Suprapubic skin (tissue), 4 donors: ENCODE measurements at places on chromosomes 7 and 10.

DNA sequence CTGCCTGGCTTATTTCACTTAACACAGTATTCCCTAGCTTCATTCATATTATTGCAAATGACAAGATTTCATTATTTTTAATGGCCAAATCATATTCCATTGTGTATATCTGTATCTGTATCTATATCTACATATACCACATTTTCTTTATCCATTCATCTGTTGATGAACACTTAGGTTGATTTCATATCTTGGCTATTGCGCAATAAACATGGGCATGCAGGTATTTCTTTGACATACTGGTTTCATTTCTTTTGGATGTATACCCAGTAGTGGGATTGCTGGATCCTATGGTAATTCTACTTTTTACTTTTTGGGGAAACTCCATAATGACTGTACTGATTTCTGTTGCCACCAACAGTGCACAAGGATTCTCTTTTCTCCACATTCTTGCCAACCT lies 68.9 kb upstream of the CREB5 start:
- H3K4me3 ChIP-seq: no peak overlapping the region
- H3K4me1 ChIP-seq: peaks cover 16% of the 10 kb centered on the region
- no peak for DNase-seq
- no peak overlapping the region for H3K27ac ChIP-seq
- H3K27me3 ChIP-seq: no peaks in the 10 kb centered on the region
- H3K36me3 ChIP-seq: no peaks in the 10 kb centered on the region

- DNase-seq: no peak
- no peaks in the 10 kb centered on the region for H3K4me1 ChIP-seq
- H3K27me3 ChIP-seq: no peaks in the 10 kb centered on the region
- H3K4me3 ChIP-seq: no peak overlapping the region
- H3K27ac ChIP-seq: no peak overlapping the region
Measured at GRCh38 chr7:141748396-141748795, 10.2 kb downstream of the SSBP1 start.

DNA sequence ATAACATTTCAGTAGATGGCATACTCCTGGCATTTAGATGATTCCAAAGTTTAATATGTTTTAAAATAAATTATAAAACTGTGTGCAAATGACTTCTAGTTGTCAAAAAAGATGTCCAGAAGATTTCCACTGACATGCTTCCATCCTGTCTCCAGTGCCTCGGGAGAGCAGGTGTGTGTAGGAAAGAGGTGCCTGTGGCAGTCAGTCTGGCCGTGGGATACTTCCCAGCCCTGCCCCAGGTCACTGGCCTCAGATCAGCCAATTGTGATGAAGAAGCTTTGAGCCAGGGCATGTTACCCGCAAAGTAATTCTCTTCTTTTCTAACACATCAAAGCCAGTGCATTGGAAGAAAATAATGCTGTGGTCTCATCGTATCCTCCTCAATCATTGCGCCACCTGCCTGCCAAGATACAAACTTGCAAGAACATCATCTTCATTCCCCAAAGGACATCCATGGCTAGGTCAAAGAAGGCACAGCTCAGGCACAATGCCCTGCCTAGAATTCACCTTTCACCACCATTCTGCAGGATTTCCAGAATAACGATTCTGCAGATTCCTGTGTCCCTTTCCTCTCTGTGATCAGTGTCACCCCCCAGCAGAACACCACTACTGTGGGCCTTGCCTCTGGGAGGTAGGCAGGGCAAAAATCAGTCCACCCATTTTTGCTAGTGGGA lies 6.3 kb upstream of the KCNMA1 start:
- no peak for DNase-seq
- H3K36me3 ChIP-seq: no peaks in the 10 kb centered on the region
- H3K4me3 ChIP-seq: no peak overlapping the region
- peaks cover 4% of the 10 kb centered on the region for H3K4me1 ChIP-seq
- no peak overlapping the region for H3K27ac ChIP-seq

- no peaks in the 10 kb centered on the region for H3K36me3 ChIP-seq
- peak; percentile 64 for DNase-seq
Measured at GRCh38 chr10:43264965-43265798, 1.7 kb downstream of the RASGEF1A start.

GRCh38 chr7:95658676-95659075 lies 62.4 kb upstream of the PDK4 start:
- no peak overlapping the region for H3K27ac ChIP-seq
- H3K27me3 ChIP-seq: no peaks in the 10 kb centered on the region
- no peak for DNase-seq
- H3K4me3 ChIP-seq: no peak overlapping the region
